ENCODE measurements at places on chromosomes 1 and 21. TPM values are rescaled to one million over a fixed set of nuclear protein-coding genes. Genes with fewer than 3 reads are reported as not detected.

DNA sequence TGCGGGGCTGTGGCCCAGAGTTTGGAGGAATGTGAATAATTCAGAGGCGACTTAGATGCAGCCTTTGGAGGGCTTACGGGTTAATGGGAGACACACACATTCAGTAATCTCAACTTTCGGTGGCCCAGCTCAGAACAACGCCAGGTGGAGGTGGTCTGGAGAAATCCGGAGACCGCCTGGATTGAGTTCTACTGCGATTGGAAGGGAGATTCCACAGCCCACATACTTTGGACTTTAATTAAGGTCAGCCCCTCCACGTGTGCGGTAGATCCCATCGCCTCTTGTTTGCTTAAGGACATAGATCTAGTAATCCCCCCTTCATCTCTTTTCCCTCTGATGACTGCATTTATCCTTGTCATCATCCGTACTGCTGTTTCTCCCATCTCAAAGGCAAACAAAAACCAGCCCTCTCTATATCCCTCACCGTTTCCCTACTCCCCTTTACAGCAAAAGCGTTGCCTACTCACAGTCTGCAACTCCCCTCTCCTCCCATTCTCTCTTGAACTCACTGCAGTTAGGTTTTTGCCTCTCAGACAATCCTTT is 720 bp upstream of the BSDC1 start:
- H3K36me3 ChIP-seq = peaks cover 4% of the 10 kb centered on the region
- DNase-seq = no peak
- peak overlapping the region; percentile 90 for H3K27ac ChIP-seq
- peaks cover 29% of the 10 kb centered on the region for H3K4me1 ChIP-seq

DNA sequence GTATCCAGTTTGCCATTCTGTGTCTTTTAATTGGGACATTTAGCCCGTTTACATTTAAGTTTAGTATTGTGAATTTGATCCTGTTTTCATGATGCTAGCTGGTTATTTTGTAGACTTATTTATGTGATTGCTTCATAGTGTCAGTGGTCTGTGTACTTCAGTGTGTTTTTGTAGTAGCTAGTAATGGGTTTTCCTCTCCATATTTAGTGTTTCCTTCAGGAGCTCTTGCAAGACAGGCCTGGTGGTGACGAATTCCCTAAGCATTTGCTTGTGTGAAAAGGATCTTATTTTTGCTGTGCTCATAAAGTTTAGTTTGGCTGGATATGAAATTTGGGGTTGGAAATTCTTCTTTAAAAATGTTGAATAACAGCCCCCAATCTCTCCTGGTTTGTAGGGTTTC is 69.2 kb upstream of the PDC start:
- H3K36me3 ChIP-seq = no peaks in the 10 kb centered on the region
- no peaks in the 10 kb centered on the region for H3K4me1 ChIP-seq
- no peak overlapping the region for H3K27ac ChIP-seq
- H3K27me3 ChIP-seq = no peaks in the 10 kb centered on the region
- DNase-seq = no peak

DNA sequence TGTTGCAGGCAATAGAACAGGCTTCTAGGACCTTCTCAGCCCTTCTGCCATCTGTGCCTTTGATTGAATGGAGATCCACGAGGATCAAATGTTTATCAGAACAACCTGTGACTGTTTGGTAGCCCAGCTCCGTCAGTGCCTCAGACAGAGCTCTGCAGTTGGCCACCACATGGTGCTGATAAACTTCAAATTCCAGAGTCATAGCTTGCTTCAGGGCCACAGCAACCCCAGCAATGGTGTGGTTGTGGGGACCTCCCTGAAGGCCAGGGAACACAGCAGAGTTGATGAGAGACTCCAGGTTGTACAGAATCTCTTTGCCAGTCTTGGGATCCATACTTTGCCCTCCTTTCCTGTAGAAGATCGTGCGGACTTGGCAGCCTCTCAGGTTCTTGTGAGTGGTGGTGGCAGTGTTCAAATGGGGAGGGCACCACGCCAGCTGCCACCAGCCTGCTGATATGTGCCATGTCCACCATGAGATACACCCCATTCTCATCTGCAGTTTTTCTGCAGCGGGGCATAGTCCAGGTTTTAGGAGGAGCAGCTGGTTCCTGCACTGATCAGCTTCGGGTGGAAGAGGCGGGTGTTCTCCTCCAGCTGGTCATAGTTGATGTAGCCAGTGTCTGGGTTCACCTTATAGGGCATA is 82.9 kb upstream of the ARTN start:
- H3K36me3 ChIP-seq = no peaks in the 10 kb centered on the region
- no peaks in the 10 kb centered on the region for H3K4me1 ChIP-seq
- no peaks in the 10 kb centered on the region for H3K27me3 ChIP-seq

- no peak overlapping the region for H3K27ac ChIP-seq
- H3K4me3 ChIP-seq = no peak overlapping the region
- no peak for DNase-seq
- H3K27me3 ChIP-seq = no peaks in the 10 kb centered on the region
- no peaks in the 10 kb centered on the region for H3K4me1 ChIP-seq
- no peaks in the 10 kb centered on the region for H3K36me3 ChIP-seq
Measured at GRCh38 chr1:76857973-76858372, 9.3 kb upstream of the ST6GALNAC5 start.

- no peaks in the 10 kb centered on the region for H3K36me3 ChIP-seq
- no peaks in the 10 kb centered on the region for H3K4me1 ChIP-seq
- no peaks in the 10 kb centered on the region for H3K27me3 ChIP-seq
- H3K4me3 ChIP-seq = no peak overlapping the region
Measured at GRCh38 chr1:237164406-237165352, 122.7 kb downstream of the RYR2 start.

GRCh38 chr1:202038688-202039346 is 28.4 kb downstream of the ELF3 start:
- peaks cover 71% of the 10 kb centered on the region for H3K4me1 ChIP-seq
- no peaks in the 10 kb centered on the region for H3K27me3 ChIP-seq
- peak overlapping the region; percentile 96 for H3K27ac ChIP-seq
- DNase-seq = no peak
- H3K36me3 ChIP-seq = no peaks in the 10 kb centered on the region

GRCh38 chr1:4699376-4700301 is 45.2 kb downstream of the AJAP1 start:
- no peak for DNase-seq
- H3K27me3 ChIP-seq = no peaks in the 10 kb centered on the region
- H3K4me1 ChIP-seq = no peaks in the 10 kb centered on the region
- H3K4me3 ChIP-seq = no peak overlapping the region

GRCh38 chr1:50659107-50659662 is 235.9 kb upstream of the DMRTA2 start:
- H3K27me3 ChIP-seq = no peaks in the 10 kb centered on the region
- DNase-seq = no peak
- no peak overlapping the region for H3K27ac ChIP-seq

- H3K4me3 ChIP-seq = no peak overlapping the region
- no peaks in the 10 kb centered on the region for H3K36me3 ChIP-seq
- no peak for DNase-seq
- no peak overlapping the region for H3K27ac ChIP-seq
Measured at GRCh38 chr1:31744165-31744888, 19.8 kb downstream of the ADGRB2 start.

GRCh38 chr1:112855152-112855828 is 100.7 kb downstream of the SLC16A1 start:
- no peak for DNase-seq
- H3K4me1 ChIP-seq = peaks cover 7% of the 10 kb centered on the region
- H3K36me3 ChIP-seq = no peaks in the 10 kb centered on the region

DNA sequence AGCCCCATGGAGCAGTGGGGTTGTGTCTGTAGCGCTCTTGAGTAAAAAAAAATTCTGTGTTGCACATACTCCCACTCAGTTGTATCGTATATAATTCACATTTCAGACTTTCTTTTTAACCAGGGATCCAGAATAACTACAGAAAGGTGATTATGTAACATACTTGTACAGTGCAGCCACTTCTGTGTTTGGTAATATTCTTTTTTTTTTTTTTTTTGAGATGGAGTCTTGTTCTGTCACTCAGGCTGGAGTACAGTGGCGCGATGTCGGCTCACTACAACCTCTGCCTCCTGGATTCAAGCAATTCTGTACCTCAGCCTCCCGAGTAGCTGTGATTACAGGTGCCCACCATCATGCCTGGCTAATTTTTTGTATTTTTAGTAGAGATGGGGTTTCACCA is 82.4 kb upstream of the MACF1 start:
- H3K4me3 ChIP-seq = no peak overlapping the region
- H3K36me3 ChIP-seq = no peaks in the 10 kb centered on the region
- no peak overlapping the region for H3K27ac ChIP-seq
- no peak for DNase-seq
- H3K4me1 ChIP-seq = peaks cover 28% of the 10 kb centered on the region

DNA sequence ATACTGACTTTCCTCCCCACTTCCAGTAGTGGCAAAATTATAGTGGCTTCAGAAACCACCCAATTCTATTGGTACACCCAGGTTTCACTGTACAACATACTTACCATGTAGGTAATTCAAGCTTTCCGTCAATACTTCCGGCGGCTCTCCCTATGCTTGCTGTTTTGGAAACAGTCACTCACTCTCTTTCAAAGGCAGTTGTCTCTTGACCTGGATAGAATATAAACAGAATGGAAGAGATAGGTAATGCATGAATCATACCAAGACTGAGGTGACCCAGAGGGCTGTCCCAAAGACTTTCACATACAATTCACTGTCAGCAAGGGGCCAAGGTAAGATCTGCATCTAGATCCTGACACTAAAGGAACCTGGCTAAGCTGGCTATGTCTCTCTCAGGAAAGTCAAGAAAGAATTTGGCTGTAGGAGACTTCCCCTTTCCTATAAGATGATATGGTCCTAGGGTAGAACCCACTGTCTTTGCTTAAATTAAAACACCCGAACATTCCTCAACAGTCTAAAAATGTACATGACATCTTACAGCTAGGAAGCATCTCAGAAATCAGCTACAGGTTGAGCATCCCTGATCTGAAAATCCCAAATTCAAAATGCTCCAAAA is 59.6 kb downstream of the LUZP1 start:
- H3K4me3 ChIP-seq = no peak overlapping the region
- no peaks in the 10 kb centered on the region for H3K4me1 ChIP-seq
- DNase-seq = no peak
- no peaks in the 10 kb centered on the region for H3K36me3 ChIP-seq

GRCh38 chr1:194512957-194513356 is 1326.5 kb upstream of the B3GALT2 start:
- H3K36me3 ChIP-seq = no peaks in the 10 kb centered on the region
- no peak overlapping the region for H3K4me3 ChIP-seq
- H3K27ac ChIP-seq = no peak overlapping the region
- no peaks in the 10 kb centered on the region for H3K4me1 ChIP-seq
- DNase-seq = no peak

DNA sequence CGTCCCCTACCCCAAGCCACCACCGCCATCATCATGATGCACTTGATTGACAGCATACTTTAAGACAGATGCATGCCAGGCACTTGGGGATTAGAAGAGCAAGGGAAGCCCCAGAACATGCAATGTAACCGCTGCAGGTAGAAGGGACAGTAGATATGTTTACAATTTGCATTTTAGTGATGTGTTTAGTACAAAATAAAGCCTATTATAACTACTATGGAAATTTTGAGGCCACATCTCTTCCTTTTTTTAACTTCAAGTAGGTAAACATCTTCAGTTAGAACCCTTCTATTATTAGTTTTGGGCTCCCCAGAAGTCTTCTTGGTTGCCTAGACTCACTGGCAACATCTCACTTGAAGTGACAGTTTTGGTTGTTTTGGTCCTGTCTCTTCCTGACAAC is 25.3 kb downstream of the CR1L start:
- no peak overlapping the region for H3K27ac ChIP-seq
- DNase-seq = no peak
- no peaks in the 10 kb centered on the region for H3K36me3 ChIP-seq
- H3K27me3 ChIP-seq = peaks cover 8% of the 10 kb centered on the region
- H3K4me3 ChIP-seq = no peak overlapping the region
- peaks cover 7% of the 10 kb centered on the region for H3K4me1 ChIP-seq

DNA sequence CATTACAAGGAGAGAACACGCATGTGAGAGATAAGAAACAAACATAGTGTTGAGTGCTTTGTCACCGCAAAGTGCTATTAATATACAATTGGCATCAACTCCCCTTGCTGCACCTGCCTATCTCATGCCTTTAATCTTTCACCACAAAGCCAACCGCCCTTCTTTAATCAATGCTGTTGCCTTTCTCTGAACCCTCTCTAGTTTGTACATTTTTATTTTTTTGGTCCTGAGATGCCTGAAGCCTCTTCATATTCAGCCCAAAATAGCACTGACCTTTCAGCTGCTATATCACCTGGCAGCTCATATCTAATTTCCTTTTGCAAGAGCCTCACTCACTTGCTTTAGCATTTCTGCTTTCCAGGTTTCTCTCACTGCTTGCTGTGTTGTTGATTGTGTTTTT is 504.7 kb downstream of the NUF2 start:
- no peaks in the 10 kb centered on the region for H3K27me3 ChIP-seq
- DNase-seq = no peak

DNA sequence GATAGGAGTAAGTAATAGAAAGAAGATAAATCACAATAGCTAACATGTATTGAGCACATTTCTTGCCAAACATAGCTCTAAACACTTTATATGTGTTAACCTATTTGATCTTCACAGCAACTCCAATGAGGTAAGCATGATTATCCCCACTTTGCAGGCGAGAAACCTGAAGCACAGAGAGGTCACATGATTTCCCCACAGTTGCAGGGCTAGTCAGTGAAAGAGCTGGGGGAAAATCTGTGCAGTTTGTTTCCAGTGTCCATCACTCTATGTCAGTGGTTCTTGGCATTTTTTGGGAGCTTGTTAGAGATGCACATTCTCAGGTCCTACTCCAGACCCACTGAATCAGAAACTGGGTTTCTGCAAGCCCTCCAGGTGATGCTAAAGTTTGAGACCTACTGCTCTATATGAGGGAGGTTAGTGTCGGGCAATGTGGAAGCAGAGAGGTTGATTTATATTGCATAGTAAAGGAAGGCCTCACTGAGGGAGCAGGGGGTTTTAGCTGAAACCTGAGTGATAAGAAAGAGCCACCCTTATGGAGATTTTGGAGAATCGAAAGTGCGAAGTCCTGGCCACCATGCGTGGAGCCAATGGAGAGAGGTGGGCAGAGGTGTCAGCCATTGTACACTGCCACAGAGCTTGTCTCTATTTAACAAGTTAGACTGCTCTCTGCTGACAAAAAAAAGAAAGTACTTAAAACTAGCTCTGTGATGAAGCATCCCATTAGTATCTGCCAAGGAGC is 20.9 kb downstream of the MCOLN3 start:
- H3K4me1 ChIP-seq = no peaks in the 10 kb centered on the region
- H3K27ac ChIP-seq = no peak overlapping the region
- H3K4me3 ChIP-seq = no peak overlapping the region
- no peaks in the 10 kb centered on the region for H3K27me3 ChIP-seq

- H3K27me3 ChIP-seq = no peaks in the 10 kb centered on the region
- no peak for DNase-seq
- no peak overlapping the region for H3K27ac ChIP-seq
- no peaks in the 10 kb centered on the region for H3K36me3 ChIP-seq
- no peak overlapping the region for H3K4me3 ChIP-seq
- H3K4me1 ChIP-seq = no peaks in the 10 kb centered on the region
Measured at GRCh38 chr1:98253145-98253544, 332.3 kb upstream of the DPYD start.

- H3K4me1 ChIP-seq = no peaks in the 10 kb centered on the region
- H3K4me3 ChIP-seq = no peak overlapping the region
- H3K27me3 ChIP-seq = no peaks in the 10 kb centered on the region
- DNase-seq = no peak
- H3K36me3 ChIP-seq = no peaks in the 10 kb centered on the region
Measured at GRCh38 chr21:34981791-34982190, 67.3 kb downstream of the RUNX1 start.

HSD3B2 gene
- total RNA-seq = not detected

GPR89A gene
- total RNA-seq = 29.7 TPM

C1orf116 gene
- total RNA-seq = 11.2 TPM

AMY1B gene
- total RNA-seq = not detected

ZNF684 gene
- total RNA-seq = 3.1 TPM

LIPI gene
- not detected for total RNA-seq

RAD54L gene
- total RNA-seq = not detected

EPHB2 gene
- total RNA-seq = 7.9 TPM

FCAMR gene
- total RNA-seq = not detected

SKI gene
- 15.8 TPM for total RNA-seq

Data from body of pancreas (tissue), 4 donors.